ENCODE measurements at places on chromosomes 4 and X.
A peak's percentile ranks its signal among the peaks of the same experiment; 100 is the strongest.

DNA sequence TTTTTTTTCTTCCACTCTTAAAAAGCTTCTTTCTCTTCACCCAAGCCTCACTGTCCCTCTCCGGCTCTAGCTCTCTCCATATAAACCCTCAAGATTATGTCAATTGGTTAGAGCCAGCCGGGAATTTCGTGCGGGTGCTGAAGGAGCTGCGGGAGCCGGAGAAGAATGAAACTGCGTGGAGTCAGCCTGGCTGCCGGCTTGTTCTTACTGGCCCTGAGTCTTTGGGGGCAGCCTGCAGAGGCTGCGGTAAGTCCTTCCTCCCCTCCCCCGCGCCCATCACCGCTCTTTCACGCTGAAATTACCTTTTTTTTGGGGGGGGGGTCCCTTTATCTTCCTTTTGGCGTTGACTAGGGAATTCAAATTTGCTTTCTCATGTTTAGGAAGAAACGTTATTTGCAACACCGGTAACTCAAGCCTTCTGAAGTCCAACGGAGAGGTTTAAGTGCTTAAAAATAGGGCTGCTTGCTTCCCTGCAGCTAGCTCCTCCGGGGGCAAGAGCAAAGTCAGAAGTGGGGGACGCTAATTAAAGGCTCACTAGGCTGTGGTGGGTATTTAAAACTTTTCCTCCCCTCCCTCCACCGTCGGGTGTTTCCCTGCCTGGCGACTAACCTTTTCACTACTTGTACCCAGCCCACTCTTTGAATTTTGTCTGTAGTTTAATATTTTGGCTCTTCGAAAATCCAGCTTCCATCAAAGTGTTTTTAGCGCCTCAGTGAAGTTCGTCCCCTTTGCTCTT is 491 bp downstream of the COL4A5 start:
- no peak for DNase-seq

GRCh38 chrX:38805432-38806389 is 4.5 kb downstream of the MID1IP1 start:
- peak; percentile 27 for DNase-seq

DNA sequence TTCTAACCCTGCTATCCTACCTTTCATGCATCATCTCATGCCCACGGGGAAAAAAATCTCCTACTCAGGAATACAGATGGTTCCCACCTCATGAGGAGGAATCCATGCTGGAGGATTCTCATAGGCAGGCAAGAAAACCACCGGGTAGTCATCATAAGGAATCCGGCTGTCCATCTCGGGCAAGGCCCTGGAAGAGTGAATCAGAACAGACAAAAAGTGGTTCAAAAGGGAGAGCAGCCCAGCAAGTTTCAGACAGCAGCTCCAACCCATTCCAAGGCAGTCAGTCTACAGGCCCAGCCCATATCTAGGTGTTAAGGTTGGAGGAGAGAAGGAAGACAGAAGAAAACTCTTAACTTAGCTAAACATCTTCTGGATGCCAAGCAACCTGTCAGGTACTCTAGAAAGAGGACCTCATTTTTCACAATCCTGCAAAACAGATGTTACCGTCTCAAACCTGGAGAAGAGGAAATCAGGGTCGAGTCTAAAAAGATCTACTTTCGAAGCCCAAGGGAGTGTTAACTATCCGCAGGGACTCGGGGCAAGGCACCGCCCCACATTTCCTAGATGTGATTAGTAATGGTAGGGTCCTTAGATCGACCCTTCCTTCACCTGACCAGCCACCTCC is 447 bp downstream of the PDZD11 start:
- no peak for DNase-seq

GRCh38 chrX:104913348-104913747 is 307.1 kb downstream of the TEX13A start:
- no peak for DNase-seq

DNA sequence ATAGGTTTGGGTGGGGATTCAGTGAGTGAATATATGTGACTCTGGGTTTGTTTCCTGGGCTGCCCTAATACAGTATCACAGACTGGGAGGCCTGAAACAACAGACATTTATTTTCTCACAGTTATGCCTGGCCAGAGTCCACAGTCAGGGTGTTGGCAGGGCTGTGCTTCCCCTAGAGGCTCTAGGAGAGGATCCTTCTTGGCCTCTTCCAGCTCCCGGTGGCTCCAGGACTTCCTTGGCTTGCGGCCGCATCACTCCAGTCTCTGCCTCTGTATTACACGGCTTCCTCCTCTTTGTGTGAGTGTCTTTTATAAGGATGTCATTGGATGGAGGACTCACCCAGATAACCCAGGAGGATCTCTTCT is 5.2 kb upstream of the JAKMIP1 start:
- DNase-seq: no peak

- no peak for DNase-seq
Measured at GRCh38 chr4:25970226-25970675, 56.2 kb downstream of the SMIM20 start.

DNA sequence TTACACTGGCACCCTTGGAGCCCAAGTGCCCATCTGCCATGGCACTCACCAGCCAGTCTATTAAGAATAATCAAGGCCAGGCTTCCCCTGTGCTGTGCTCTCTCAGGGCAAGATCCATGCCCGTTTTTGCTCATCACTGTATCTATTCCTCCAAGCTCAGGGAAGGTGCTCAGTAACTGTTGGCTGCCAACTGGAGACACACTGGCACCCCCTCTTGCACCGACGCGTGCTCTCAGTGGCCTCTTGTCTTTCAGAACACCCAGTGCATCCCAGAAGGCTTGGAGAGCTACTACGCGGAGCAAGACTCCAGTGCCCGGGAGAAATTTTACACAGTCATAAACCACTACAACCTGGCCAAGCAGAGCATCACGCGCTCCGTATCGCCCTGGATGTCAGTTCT is 30.1 kb downstream of the NSG1 start:
- DNase-seq: no peak

DNA sequence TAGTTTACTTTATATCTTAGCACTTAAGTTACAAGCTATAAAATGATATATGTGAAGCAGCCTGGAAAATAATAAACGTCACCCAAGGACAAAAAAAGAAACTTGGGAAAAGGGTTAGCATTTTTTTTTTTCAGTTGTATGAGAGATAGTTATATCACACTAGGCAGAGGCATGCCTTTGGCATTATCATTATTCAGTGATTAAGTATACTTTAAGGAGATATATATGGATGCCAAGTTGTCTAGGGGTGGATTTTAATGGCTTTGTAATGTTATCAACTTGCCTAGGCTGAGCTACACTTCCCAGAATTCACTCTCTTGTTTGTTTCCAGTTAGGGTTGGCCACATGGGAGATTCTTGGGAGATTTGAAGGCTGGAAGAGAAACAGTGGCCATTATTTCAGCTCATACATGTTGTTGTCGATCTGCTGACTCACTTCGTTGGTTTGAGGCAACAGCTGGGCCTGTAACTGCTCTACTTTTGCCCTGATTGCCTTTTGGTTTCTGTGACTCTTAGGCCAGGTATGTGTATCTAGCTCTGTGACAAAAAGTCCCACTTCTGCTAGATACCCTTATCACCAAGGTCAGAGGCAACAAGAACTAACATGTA is 11.5 kb upstream of the SRPX start:
- no peak for DNase-seq

GRCh38 chr4:104728380-104729122 is 233.9 kb upstream of the CXXC4 start:
- DNase-seq: no peak

DNA sequence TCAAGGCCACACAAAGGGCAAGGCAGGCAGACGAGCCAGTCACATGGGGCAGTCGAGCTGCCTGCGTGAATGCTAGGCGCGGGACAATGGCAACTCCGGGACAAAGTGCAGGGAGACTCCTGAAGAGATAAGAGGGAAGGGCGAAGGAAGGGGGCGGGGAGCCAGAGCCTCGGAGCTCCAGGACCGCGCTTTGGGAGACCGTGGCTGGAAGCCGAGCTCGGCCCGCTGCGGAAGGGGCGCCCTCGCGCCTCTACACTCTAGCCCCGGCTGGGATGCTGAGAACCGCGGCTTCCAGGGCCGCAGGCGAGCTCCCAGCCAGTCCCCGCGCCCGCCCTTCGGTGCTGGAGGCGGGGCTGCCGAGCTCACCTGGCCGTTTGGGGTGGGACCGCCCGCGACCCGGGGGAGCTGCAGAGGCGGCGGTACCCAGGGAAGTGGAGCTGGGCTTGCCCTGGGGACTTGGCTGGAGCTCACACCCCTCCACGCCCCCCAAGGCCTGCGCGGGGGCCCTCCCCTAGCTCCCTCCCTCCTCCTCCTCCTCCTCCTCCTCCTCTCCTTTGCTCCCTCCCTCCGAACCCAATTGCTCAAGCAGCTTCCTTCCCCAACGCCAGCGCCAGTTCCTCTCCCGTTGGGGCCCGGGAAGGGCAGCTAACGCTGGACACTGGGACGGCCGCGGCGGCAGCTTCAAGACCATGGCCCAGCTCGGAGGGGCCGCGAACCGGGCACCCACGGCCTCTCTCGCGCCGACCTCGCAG is at the start of gene SOWAHD:
Gene SOWAHD (plus strand): TSS at position 610 of the 752 bp plus-strand sequence. CDS start 80 bp downstream, at position 690.
- no peak for DNase-seq

- DNase-seq: no peak
Measured at GRCh38 chrX:8147226-8147625, 23.8 kb downstream of the VCX2 start.

DNA sequence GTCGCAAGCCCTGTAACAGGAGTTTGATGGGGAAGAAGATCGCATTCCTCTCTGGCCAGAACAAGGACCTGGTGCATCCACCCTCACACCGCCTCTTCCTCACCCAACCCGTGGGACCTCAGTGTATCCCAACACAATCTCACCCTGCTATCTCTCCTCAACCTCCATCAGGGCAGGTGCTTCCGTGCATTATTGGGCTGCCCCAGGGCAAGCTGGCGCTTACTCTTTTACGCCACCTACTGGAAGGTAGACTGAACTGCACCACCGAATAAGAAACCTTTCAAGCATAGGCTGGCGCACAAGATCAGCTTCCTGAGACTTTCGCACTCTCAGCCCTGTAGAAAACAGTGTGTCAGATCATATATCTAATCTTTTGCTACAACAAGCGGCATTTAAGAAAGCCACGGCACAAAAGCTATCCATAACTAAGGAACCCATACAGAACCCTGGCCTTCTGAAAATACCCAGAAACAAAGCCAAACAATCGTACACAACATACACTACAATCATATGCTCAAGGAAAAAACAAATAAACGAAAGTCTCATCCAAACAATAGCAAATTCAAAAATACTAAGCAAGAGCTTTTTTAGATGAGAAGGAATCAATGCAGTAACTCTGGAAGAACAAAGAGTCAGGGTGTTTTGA is 209.3 kb downstream of the UGT8 start:
- no peak for DNase-seq

DNA sequence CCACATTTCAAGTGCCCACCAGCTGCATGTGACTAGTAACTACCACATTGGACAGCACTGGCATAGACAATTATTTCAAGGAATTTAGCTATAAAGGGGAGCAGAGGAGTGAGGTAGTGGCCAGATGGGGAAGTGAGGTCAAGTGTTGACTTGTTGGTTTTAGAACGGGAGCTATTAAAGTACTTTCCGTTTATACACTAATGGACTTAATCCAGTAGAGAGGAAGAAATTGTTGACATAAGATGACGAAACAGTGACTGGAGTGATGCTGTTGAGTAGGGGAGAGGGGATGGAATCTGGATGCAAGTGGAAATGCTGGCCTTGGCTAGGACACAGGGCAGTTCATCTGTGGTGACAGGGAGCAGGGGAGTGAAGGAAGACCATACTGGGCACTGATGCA is 154.4 kb downstream of the AMMECR1 start:
- no peak for DNase-seq

DNA sequence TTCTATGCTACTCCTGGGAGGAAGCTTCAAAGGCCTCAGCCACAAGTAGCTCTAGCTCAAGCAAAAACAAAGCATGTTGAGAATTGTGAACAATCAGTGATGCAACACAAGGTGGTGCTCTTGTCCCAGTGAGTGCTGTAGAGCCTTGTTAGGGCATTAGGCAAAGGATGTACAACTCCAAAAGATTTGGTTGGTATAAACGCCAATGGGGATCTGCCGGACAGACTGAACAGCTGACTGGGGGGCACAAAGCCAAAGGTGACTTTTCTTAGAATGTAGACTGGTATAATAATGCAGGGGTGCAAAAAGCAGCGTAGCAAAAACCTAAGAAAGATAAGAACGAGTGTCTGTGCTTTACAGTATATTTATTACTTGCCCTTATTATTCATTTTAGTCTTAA is 62.6 kb upstream of the ALB start:
- DNase-seq: no peak

DNA sequence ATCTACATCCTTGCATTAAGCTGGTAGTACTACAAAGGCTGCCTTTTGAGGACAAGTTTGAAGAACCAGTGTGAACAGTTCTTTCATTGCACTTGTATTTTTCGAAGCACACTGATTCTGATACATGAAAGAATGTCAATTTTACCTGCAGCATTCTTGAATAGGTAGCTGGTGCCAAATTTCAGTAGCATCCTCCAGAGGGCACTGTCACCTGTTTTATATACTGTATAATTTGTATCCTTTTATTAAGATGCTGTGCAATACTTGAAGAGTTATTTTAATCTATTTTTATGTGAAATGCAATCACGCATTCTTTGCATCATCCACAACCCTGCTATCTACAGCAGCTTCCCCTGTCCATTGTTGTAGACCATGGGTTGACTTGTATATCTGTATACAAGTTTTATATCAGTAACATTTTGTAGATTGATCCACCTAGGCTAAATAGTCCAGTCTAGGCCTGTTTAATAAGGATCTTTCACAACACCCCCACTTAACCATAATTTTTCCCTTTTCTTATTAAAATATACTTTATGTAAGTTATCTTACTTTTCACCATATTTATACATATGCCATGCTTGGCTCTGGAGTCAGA is 325.7 kb downstream of the PCDH7 start:
- no peak for DNase-seq

DNA sequence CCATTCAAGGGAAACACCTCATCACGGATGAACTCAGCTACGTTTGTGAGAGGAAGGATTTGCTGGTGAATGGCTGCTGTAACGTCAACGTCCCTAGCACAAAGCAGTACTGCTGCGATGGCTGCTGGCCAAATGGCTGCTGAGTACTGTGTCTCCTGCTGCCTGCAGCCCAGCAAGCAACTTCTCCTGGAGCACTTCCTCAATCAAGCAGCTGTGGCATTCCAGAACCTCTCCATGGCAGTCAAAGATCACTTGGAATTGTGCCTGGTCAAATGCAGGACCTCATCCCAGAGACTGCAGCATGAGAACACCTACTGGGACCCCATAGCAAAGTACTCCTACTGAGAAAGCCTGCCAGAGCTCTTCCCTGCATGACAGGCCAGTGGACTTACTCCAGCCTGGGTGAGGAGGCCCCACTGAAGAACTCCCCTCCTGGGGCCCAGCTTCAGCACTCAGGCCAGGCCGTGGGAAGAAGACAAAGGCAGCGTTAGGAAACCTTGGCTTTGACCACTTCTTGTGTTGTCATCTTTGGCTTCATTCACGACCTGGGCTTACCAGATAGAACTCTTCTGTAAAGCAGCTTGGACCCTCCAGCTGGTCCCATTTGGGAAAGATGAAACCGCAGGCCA is 244.3 kb downstream of the RBMX2 start:
- DNase-seq: no peak

DNA sequence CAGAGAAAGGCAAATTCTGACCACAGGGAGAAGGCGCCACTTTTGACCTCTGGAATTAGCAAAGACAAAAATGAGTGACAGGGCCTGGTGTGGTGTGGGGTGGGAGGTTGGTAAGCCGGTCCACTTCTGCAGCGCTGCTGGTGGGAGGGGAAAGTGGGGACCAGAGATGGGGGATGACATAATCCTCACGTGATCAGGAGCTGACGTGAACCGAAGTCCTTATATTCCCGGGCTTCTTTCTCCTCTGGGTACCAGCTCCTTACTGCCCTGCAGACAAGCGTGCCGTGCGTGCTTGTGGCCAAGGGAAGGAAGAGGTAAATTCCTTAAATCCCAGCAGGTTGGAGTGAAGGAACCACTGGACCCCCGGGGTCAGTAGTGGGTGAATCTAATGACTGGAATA is at the start of gene TCEAL7:
Gene TCEAL7 (plus strand): TSS at position 249 of the 400 bp plus-strand sequence. CDS start 1,165 bp downstream, outside the sequence.
- DNase-seq: no peak
